ENCODE measurements at places on chromosomes 3 and 15.

GRCh38 chr3:69864141-69864540 is 124.9 kb downstream of the MITF start:
- DNase-seq: no peak

GRCh38 chr3:148464246-148464645 is 233.5 kb upstream of the AGTR1 start:
- no peak for DNase-seq

DNA sequence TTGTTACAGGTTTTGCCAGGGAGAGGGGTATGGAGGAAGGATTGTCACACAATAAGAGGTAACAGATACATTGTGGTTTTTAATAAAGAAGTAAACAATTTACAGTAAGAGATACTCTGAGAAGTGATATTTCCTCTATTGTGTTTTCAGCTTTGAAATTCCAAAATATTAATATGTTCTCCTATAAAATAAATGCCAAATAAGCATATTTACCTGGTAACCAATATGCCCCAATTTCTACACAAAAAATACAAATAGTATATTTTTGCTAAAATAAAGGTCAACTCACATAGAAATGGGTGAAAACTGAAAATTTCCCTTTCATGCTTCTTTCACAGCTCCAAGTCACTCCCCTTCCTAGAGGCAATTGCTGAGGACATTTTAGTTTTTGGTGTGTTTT is 437.4 kb upstream of the UBE2E2 start:
- DNase-seq: no peak

DNA sequence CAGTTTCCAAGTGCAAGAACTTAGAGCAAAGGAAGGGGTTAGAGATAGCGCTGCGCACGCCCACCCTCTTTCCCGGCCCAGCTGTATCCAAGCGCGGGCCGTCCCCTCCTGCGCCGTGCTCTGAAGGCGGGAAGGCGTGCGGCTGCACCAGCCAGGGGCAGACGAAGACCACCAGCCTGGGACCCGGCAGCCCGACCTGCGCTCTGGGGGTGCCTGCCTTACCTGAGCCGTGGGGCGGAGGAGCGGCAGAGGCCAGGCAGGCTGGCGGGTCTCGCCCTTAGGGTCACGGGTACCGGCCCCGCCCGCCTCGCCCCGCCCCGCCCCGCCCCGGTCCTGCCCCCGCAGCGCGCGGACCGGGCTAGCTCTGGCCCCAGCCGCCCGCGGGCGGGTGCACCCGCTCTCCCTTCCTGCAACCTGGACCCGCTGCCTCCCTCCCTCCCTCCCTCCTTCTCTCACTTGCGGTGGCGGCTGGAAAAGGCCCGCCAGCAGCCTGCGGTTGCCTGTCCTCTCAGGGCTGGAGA is at the start of gene WDR72:
TSS of gene WDR72 (minus strand) at position 253 of the 521 bp plus-strand sequence. CDS start 26,514 bp downstream, outside the sequence.
- no peak for DNase-seq

DNA sequence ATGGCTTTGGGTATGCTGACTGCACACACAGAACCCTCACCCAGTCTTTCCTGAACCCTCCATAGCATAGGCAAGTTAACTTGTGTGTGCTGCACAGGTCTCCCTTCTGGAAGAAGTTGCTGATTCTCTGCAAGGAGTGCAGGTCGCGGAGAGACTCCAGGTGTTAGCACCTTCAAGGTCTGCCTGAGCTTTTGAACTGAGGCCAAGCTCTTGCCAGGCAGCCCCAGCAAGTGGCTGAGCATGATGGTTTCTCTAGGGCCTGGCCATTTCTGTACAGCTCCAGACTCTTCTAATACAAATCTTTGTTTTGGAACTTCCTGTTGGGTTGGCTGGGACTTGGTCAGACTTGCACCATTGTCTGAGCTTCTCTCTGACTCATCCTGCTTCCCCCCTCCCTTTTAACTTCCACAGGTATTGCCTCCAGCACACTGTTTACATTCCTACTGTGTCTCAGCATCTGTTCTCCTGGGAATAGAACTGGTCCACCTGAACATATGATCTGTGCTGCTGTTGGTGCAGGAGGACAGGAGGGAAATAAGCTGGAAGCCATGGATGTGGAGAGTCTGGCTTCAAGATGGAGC is 53.3 kb downstream of the KY start:
- no peak for DNase-seq

DNA sequence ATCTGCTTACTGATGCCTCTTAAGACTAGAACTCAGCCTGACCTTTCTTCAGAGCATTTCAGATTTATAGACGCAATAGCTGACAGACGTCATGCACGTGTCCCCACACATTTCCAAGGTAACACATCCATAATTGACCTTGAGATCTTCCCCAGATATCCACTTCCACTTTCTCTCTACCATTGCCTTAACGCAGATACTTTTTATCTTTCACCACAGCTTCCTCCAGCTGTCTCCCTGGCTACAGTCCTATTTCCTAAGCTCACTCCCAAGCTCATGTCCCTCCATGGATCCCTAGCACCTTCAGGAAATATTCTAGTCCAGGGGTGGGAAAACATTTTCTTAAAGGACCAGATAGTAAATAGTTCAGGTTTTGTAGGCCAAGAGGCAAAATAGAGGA is 173.0 kb upstream of the MITF start:
- no peak for DNase-seq

GRCh38 chr15:47908950-47909670 is 191.8 kb downstream of the SEMA6D start:
- no peak for DNase-seq

- DNase-seq: no peak
Observed at GRCh38 chr3:159607856-159608255, 380.8 kb upstream of the IL12A start.

GRCh38 chr3:15440891-15441290 is 13.5 kb downstream of the EAF1 start:
- DNase-seq: no peak

DNA sequence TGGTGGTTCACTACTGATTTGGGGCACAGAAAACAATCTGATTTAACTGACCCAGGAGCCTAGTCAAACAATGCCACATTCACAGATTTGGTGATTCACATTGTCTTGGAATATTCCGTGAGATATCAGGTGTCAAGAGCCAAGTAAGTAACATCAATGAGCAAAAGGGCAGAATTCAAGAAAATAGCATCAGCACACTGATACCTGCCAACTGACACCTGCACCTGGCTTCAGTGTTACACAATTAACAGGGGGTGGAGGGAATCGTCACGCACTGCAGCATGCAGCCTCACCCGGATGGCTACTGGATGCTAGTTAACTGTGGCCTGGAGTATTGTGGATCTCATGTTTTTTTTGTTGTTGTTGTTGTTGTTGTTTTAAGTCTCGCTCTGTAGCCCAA is 17.6 kb downstream of the CCNL1 start:
- DNase-seq: no peak

DNA sequence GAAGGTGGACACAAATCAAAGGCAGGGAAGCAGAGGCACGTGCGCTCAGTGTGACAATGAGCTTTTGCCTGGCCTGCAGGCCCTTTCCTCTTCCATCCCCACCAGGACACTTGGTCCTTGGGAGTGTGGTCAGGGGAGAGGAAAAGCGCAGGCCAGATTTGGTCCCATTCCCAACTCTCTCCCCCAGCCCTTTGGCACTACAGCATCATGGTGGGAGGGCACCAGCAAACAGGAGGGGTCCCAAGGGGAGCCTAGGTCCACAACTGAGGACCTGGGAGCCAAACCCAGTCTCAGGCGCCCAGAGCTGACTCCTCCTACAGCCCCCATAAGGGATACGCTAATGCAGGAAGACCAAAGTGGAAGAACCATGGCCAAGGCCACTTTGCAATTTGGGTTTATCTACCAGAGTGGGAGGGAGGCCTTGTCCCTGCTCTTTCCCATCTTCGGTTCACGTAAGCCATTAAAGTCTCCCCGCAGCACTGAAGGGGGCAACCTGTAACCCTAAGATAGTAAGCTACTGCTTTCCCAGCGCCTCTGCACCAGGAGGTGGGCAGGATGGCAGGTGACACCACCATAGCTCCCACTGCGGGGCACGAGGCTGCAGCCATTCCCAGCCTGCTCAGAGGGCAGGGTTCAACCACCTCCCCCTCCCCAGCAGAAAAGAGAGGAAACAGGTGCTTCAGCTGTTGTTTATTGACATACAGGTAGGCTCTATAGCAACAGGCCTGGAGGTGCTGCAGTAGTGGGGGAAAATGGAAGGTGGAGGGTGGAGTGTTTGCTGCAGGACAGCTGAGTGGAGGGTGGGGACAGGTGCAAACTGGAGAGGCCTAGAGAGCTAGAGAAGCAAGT is 993 bp upstream of the GRAMD2A start:
- no peak for DNase-seq

GRCh38 chr15:41512512-41512939 is 1.1 kb downstream of the LTK start:
- DNase-seq: no peak

- no peak for DNase-seq
Observed at GRCh38 chr15:41480396-41481140, 13.1 kb upstream of the ITPKA start.

Data from hippocampal formation (tissue), 2 donors.